ENCODE measurements at places on chromosomes 16 and 17.

GRCh38 chr16:50474138-50474537, 74.1 kb upstream of the NKD1 start:
- no peak for DNase-seq

DNA sequence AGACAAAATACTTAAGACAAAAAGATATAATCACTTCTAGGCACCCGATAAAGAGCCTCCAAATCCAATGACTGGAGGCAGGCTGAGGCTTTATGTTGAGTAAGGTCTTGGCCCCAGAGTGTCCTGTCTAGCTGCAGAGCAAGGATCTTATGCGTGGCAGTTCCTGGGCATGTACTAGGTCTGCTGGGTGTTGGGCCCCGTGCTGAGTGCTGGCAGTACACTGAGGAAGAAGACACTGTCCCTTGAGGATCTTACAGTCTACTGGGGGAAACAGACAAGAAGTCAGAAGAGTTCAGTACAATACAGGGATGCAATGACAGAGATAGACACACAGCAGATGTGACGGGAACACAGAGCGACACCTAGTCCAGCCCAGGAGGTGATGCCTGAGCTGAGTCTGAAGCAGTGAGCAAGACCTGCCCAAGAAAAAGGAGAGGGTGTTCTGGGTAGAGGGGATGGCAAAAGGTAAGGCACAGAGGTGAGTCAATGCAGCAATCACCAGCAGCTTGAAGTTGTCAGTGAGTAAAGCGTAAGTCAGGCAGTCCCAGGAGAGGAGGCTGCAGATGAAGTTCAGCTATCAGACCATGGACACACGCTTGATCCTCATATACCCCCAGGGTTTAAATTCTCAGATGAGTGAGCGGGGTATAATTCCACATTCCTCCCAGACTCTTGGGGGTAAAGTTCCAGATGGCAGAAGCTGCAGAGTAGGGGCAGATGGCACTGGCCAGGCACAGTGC, 18.1 kb downstream of the MAP3K14 start:
- DNase-seq = no peak

- no peak for DNase-seq
Measured at GRCh38 chr16:25066747-25067631, 44.6 kb upstream of the LCMT1 start.

DNA sequence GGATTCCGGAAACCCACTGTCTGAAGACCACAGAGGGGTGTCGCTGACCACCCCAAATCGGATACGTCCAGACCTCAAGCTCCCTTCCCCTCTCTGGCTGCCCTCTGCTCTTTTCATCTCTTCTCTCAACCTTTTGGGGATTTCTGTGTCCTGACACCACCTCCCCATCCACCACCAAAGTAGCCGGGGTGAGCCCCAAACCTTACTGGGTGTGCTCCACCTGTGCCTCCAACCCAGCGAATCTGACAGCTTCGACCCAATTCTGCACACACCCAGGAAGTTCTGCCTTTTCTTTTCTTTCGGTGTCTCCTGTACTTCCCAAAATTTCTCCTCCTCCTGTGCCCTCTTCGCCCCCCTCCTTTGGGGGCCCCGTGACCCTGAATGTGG, 534 bp downstream of the KCTD11 start:
- no peak for DNase-seq

DNA sequence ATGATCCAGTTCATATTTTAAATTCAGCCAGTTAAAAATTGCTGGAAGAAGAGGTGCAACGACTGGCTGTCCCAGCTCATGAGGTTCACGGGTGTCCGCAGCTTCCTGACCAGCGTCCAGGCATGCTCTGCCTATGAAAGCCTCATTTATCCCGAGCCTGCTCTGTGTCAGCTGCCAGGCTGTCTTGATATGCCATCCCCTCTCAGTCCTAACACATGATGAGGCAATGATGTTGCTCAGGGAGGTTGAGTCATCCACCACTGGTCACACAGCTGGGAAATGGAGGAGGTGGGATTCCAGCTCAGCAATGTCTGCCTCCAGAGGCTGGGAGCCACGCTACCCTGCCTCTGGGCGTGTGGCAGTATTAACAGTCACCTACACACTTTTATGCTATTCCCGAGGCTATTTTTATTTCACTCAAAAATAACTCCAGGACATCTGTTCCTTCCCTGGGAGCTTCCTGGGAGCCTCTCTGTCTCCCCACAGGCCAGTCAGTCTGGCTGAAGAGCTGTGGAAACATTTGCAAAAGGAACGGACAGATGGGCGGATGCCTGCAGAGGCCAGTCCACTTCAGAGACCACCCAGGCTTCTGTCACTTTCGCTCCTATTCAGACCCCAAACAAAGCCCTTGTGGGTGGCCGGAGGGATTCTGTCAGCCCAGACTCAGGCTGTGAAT, 22.5 kb downstream of the RAB11FIP4 start:
- DNase-seq = no peak

- DNase-seq = no peak
Measured at GRCh38 chr16:57613514-57613913, 14.9 kb upstream of the ADGRG1 start.

GRCh38 chr16:72809446-72809845, 238.5 kb downstream of the ZFHX3 start:
- no peak for DNase-seq

DNA sequence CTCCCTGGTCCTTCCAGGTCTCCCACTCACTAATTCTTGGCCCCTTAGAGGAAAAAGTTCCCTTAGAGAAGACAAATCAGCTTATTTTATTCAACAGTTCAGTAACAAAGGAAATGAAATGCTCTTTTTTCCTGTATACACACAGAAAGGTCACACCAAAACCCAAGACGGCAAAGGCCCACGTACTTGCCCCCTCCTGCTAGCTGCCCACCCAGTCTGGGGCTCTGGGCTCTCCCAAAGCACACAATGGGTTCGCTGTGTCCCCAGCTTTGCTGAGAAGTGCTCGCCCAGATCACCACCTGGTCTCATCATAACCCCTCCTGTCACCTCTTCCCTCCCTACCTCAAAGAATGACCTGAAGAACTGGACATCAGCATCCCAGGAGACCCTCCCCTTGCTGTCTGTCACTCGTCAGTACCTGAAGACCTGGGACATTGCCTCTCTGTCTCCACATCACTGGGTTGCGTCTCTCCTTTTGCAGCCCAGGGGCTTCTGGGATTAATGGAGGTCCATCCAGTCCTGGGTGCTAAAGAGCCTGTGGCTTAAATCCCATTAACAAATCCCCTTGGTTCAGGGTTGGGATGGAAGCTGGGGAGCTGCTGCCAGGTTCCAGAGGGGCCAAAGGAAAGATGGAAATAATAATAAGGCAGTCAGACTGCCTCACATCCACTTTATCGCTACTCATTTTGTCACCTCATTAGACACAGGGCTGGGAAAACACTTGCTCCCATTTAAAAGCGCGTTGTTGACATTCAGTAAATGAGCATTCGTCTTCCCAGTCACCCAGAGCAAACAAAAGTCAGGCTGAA, 3.3 kb downstream of the SLC6A4 start:
- DNase-seq = no peak

DNA sequence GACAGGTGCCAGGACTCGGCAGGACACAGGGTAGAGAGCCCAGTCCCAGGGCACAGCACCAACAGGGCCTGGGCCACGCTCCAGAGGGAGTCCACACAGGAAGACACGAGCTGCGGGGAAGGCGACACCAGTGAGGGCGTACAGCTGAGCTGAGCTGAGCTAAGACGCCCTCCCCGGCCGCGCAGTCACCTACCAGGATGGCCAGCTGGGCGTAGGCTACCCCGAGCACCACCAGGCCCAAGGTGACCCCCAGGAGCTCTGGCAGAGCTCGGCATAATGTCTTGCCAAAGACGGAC, 42.6 kb downstream of the TSC2 start:
- no peak for DNase-seq

DNA sequence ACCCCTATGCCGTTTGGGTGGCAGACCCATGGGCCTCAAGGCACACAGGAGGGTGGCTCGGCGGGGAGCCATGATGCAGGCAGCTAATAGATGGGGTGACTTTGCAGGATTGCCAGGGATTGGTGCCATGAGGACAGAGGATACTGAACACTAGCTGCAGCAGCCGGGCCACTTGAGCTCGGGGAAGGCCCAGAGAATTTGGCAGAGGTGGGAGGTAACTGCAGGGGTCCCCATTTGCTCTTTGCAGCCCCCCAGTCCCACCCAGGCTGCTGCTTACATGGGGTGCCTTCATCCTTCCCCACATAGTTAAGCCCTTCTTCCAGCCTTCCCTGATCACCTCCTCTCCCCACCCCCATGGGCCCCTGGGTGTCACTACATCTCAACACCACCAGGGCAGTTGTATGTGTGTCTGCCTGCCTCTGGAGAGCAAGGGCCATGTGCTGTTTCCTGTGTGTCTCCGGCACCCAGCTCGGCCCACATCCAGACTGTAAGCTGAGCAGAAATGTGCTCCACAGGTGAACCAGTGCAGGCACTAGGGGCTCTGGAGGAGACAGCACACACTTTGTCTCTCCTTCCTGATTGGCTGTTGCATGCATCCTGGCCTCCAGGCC, 52.0 kb downstream of the SREBF1 start:
- no peak for DNase-seq

DNA sequence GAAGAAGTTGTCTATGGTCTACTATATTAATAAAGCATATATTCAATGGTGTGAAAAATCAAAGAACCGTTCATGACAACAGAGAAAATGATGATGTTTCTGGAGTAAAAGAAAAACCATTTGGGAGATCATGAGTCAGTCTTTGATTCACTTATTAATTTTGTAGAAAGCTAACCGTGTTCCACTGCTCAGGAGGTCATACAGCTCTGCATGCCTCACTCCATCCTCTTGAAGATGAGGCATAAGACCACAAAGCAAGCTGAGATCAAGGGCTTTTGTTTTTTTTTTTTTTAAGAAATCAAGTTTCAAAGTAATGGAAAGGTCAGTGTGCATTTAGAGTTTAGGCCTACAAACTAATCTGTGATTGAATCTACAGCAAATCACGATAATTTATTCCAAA, 206.4 kb downstream of the CEP112 start:
- no peak for DNase-seq

GRCh38 chr17:3956327-3956957, 7.8 kb downstream of the ATP2A3 start:
- no peak for DNase-seq

DNA sequence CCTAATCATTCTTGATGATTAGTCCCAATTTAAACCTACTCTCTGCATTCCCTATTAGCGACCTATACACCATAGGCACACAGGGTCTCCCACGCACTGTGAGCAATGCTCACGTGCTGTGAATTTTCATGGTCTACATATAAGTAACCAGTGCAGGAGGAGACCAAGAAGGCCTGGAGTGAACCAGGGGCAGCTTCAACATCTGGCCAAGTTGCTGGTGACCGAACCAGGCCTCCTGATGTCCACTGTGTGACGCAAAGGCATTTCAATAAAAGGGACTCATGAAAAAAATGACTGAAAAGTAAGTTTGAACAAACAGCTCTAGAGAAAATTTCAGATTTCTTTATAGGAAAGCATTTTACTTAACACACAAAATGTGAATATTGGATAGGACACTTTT, 107.0 kb downstream of the ZFHX3 start:
- DNase-seq = no peak

DNA sequence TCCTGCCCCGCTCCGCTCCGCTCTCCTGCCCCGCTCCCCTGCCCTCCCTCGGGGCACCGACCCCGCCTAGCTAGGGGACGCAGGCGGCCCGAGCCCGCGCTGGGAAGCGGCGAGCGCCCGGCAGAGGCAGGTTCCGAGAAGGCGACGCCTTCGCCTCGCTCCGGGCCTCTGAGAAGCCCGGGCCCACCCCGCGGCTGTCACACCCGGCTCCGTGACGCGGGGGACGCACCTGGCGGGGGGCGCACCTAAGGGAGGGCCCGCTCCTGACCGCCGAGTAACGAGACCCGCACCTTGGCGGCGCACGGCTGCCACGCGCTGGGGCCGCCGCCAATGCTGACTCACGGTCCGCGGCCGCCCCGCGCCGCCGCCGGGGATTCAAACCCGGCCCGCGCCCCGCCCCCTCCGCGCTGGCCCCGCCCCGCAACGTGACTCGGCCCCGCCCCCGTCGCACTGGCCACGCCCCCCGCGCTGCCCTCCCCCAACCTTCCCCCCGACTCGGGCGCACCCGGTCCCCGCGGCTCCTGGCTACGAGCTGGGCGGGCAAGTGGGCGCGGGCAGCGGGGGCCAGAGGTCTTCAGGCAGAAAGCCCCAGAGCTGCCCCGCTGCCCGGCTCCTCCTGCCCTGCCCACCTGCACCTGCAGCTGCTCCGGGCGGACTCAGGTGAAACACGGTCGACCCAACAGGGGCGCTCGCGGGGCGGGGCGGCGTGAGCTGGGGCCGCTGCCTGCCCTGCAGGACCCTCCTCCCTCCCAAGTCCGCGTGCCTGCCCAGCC, 27.8 kb downstream of the GNPTG start:
- DNase-seq = no peak

- no peak for DNase-seq
Measured at GRCh38 chr16:82460766-82461165, 166.0 kb upstream of the CDH13 start.

DNA sequence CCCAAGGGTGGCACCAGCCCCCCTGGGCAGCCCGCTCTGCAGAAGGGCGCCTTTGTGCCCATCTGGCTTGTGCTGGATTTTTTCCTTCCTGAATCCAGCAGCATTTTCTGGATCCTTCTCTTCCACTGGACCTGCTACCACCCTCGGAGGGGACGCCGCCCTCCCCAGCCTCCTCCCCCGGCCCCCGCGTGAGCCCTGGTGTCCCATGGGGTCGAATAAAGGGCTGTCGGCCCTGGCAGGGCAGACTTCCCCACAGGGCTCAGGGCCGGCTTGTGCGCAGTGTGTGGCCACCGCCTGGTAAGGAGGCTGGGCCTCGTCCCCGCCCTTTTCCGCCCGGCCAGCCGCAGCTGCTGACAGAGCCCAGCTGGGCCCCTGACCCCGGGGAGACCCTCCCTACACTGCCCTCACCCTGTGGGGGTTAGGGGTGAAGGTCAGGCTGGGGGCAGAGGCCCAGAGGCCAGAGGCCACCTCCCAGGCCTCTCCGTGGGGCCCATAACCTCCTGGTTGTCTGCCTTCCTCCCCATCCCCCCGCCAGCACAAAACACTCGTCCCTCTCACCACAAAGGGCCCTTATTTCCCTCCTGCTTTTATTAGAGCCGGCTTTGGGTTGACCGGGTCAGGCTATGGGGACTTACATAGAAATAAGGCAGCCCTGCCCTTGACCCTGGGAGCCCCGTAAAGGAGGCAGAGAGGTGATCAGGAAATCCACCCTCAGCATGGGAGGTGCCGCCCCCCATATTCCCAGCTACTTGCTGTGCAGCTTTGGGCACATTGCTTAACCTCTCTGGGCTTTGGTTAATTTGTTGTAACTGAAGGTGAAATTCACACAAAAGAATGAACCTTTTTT, 179.3 kb upstream of the CIBAR2 start:
- peak; percentile 33 for DNase-seq

GRCh38 chr17:82327289-82327688, 6.3 kb downstream of the SECTM1 start:
- DNase-seq = no peak

GRCh38 chr17:6661464-6661848, 9.9 kb downstream of the C17orf100 start:
- no peak for DNase-seq

GRCh38 chr16:66508248-66508913, 41.5 kb downstream of the TK2 start:
- no peak for DNase-seq

GRCh38 chr16:2495041-2495440, 18.7 kb upstream of the ATP6V0C start:
- no peak for DNase-seq

All from GF-D8 (cell line).